NCI-H1930 (cell line): ENCODE measurements at places on chromosomes 3 and 15.

DNA sequence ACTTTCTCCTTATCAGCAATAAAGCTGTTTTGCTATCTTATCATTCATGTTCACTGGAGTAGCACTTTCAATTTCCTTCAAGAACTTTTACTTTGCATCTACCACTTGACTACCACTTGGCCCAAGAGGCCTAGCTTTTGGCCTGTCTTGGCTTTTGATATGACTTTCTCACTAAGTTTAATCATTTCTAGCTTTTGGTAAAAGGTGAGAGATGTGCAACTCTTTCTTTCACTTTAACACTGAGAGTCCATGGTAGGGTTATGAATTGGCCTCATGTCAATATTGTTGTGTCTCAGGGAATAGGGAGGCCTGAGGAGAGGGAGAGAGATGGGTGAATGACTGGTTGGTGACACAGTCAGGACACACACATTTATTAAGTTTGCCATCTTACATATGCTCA lies 31.0 kb upstream of the FAM3D start:
- no peak for DNase-seq

DNA sequence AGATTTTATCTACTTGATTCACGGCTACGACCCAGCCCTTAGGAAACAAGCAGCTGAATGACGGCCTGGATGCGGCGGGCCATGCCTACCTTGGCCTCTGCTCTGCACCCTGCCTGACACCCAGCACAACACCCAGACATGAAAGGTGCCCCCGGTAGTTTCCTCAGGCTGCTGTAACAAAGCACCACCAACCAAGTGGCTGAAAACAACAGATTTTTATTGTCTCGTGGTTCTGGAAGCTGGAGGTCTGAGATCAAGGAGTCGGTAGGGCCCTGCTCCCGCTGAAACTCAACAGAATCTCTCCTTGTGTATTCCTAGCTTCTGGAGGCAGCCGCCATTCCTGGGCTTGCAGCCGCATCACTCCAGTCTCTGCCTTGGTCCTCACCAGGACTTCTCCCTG lies 111.7 kb downstream of the ADCY5 start:
- no peak for DNase-seq

- DNase-seq, result no peak
Observed at GRCh38 chr15:52102463-52102862, 10.1 kb downstream of the BCL2L10 start.

DNA sequence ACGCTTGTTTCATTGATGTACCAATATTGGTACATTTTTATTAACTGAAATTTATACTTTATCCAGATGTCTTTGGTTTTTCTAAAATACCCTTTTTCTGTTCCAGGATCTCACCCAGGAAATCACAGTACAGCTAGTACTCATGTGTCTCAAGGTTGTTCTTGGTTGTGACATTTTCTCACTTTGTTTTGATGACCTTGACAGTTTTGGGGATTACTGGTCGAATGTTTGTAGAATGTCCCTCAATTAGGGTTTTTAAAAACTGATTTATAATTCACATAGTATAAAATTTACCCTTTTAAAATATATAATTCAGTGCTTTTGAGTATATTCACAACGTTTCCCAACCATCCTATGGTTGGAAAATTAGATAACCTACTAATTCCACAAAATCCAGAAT lies 6.3 kb upstream of the SNRPN start:
- DNase-seq, result no peak

DNA sequence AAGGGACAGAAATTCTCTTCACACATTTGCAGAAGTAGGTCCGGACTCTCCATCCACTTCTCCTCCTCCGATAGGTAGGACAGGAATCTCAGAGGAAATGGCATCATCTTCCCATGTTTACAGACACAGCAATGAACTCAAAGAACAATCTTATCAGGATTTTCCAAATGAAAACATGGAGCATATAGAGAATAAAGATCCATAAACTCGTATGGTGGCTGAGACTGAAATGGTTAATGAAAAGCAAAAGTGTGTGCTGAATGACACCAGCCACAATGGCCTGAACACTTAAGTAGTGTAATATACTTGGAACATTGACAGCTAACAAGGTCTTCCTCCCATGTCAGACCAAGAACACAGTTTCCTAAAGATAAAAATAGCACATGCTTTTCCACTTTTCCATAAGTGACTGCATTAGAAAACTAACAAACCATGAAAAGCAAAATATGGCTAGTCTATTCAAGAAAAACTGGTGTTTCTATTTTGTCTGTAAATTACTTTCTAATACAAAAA lies 5.8 kb downstream of the CCRL2 start:
- no peak for DNase-seq

DNA sequence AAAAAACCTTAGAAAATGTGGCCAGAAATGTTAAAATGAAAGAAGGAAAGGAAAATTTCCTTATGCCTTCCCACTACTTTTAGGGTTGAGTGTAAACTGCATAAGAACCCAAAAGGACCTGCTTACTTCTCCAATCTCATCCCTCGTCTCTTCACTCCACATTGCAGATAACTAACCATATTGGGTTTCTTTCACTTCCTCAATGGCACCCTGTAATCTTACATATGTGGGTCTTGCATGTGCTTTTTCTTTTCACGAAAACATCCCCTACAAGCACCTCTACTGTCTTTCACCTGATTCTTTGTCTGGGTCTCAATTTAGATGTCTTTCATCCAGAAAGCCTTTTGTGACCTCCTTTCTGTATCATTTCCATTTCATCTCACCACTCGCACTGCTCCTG lies 23.1 kb downstream of the EOMES start:
- DNase-seq, result no peak

GRCh38 chr3:123871946-123872345 lies 12.2 kb downstream of the MYLK start:
- DNase-seq, result no peak

GRCh38 chr3:153160451-153161137 lies 1.4 kb upstream of the RAP2B start:
- no peak for DNase-seq

GRCh38 chr3:20023623-20024405 lies 11.8 kb upstream of the PP2D1 start:
- no peak for DNase-seq

GRCh38 chr3:37096288-37096687 lies 78.1 kb downstream of the LRRFIP2 start:
- no peak for DNase-seq

DNA sequence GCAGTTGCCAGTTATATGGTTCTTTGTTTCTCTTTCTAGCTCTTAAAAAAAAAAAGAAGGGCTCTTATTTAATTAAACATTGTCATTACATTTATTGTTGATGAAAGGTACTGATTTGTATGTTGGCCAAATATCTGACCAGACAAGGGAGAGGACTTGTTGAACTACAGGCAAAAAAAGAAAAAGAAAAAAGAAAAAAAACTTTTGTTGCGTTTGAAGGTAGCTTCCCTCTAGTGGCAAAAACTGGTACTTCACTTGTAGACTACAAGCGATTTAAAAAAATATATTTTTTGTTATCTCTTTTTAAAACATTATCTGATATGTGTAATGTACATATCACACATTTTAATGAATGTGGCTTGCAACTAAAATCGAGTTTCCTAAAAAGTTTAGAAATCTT lies 280.6 kb downstream of the ROBO2 start:
- no peak for DNase-seq

GRCh38 chr15:80242132-80242769 lies 9.8 kb downstream of the CTXND1 start:
- DNase-seq, result no peak
